ENCODE measurements at places on chromosomes 5 and 9.

GRCh38 chr5:12237837-12238575, 333.8 kb upstream of the CTNND2 start:
- no peak for DNase-seq

DNA sequence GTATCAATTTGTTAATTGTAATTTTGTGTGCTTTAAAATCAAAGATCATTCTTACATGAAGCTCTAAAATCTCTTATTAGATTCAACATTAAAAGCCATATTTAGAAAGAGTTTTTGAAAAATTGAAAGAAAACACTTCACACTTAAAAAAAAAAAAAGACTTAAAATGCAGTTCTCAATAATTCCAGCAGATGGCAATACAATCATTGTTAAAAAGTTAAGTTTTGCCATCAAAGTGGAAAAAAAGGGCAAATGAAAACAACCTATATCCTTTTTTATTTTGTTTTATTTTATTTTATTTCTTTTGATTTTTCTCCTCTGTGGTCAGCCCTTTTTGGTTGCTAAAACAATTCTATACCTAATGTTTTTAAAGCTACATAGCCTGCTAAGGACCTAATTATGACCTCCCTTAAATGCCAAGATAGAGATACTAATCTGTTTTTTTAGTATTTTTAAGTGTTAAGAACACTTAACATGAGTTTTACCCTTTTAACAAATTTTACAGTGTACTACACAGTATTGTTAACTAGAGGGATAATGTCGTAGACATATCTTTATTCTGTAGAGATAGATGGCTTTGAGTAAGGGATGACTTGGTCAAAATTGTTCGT, 154.2 kb upstream of the DAB2 start:
- DNase-seq, result no peak

DNA sequence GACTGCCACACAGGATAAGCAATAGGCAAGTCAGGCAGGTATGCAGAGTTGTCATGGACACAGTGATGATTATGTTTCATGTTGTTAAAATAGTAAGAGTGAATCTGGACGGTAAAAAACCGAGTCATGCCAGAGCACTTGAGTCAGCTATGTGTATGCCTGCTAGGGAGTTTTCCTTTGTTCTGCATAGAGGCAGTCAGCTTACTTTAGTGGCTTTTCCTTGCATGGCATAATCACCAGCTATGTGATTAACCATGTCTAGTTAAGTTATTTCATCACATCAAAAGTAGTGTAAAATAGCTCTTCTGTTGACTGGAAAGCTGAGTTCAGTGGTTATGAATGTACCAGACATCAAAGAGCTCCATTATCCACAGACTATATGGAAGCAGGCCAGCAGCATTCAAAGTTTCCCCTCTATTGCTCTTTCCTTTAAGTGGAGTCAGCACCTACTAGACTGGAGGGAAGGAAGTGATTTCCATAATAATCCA, 989.8 kb downstream of the TLE1 start:
- DNase-seq, result no peak

DNA sequence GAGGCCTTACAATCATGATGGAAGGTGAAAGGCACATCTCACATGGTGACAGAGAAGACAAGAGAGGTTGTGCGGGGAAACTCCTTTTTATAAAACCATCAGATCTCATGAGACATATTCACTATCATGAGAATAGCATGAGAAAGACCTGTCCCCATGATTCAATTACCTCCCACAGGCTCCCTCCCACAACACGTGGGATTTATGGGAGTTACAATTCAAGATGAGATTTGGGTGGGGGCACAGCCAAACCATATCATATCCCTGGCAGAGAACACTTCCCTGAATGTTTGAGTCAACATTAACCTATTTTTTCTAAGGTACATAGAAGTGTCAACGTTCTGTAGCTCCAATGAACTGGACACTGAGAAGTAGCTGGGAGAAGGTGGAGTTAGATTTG, 280.9 kb downstream of the NFIB start:
- DNase-seq, result no peak

DNA sequence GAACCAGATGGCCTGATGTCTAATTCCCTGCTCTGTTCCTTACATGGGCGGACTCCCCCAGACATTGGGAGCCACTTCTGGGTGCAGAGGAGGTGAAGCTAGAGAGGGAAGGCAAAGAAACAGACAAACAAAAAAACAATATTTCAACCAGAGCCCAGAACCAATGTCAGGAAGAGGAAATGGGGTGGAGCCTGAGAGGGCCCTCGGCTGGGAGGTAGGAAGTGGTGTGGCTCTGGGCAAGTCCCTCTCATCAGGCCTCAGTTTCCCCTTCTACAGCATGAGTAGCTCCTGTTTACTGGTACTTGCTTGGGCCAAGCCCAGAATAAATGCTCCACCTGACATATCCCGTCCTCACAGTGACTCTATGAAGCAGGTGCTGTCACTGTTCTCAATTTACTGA, 11.1 kb downstream of the SH2D3C start:
- DNase-seq, result no peak

GRCh38 chr5:122327110-122327509, 15.1 kb downstream of the SNCAIP start:
- no peak for DNase-seq

DNA sequence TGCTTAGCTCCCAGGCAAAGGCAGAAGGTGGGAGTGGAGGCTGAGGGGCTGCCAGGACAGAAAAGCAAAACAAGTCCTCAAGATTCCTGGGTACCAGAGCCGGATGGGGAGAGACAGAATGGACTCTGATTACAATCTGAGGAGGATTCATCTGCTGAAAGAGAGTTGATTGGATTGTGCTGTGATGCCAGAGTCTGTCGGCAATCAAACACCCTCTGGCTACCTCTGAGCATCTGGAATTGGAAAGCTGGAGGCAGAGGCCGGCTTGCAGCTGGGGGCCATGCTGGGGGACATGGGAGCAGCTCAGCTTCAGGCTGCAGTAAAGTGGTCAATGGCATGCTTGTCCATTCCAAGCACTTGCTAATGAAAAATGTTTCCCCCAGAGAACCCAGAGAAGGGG, 59.3 kb downstream of the ASTN2 start:
- no peak for DNase-seq

DNA sequence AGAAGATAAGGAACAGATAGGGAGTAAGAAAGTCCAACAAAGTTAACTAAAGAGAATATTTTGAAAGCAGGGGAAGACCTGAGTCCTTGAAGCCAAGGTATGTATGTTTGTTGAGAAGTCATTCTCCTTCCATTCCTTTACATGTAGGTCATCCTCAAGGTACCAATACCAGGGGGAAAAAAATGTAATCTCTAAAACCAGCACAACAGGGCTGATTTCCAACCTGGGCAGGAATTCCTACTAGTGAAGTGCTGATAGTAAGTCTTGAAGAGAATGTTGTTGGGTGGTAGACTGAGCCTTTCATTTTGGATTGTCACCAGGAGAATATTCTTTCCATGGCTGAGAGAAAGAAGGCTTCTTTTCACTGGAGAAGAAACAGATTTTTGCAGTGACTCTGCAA, 117.1 kb upstream of the ZNF462 start:
- DNase-seq, result no peak

DNA sequence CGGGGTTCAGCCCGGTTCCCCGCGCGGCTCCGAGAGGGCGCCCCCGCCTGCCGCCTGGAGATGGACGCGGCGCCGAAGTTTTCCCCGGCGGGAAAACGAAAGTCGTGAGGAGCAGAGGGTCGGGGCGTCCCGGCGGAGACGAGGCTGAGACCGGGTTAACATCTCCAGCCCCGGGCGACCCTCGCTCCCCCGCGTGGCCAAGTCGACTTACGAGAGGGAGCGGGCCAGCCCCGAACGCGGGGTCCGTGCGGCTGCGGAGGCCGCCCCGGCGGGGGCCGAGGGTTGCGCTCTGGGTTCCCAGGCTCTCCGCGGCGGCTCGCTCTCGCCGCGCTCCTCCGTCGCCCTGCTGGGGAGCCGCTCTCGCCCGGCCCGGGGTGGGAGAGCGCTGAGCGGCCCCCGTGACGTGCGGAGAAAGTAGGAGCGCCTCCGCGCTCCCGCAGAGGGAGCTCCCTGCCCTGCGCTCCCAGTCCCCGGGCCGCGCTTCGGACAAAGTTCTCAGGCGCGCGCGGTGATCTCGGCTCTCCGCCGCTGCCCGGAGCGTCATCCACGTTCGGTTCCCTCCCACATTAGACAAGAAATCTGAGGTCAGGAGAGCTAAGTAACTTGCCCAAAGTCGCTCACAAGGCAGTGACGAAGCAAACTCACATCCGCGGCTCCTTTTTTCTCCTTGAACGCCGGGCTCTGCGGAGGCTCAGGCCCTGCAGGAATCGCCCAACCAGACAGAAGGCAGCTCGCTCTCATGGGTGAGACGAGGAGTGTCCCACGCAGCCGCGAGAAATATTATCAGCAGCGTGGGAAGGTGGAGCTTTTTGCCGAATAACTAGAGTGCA, 1.2 kb upstream of the GCNT4 start:
- peak; percentile 42 for DNase-seq

DNA sequence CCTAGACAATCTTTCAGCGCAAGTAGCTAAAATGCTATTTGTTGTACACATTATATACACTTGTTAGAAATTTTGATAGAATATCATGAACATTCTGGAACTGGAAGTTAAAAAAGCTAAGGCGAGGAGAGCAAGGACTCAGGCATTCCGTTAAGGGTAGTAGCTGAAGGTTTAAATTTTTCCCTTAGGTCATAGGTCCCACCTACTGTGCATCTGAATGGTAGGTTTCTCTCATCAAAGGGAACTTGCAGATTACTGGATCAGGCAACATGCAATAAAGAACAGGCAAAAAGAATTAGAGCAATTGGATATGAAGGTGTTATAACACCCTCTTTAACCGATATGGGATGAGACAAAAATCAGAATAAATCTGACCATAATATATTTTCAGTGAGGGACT, 32.8 kb downstream of the TMEM161B start:
- DNase-seq, result no peak

GRCh38 chr9:129483415-129484351, 137.2 kb downstream of the C9orf50 start:
- DNase-seq, result no peak

DNA sequence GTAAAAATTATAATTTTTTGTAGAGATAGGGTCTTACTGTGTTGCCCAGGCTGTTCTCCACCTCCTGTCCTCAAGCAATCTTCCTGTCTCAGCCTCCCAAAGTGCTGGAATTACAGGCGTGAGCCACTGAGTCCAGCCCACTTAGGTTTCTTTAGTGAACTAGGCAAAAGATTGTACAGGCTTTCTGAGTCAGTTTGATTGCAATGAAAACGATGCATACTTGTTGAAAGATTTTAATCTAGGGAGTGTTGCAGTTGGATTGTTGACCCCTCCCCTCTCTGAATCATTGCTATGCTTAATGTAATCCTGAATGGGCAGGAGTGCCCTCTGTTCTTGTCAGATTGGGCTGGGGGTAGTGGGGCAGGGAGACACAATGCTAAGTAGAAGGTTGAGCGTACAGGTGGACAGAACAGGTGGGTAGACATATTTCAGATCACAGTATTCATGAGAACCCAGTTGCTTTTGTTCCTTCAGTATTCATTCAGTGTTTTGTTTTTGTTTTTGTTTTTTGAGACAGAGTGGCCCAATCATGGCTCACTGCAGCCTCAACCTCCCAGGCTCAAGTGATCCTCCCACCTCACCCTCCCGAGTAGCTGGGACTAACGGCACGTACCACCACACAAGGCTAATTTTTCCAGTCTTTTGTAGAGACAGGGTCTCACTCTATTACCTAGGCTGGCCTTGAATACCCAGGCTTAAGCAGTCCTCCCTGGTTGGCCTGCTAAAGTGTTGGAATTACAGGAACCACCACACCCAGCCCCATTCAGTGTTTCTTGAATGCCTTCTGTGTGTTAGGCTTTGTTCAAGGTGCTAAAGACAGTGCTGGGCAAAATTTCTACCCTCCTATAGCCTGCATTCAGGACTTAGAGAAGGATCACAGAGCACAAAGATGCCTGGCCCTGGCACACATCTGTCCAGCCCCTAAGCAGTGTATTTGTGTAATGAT, 70.1 kb downstream of the KIAA1958 start:
- no peak for DNase-seq

GRCh38 chr9:88462191-88462590, 72.8 kb upstream of the NXNL2 start:
- DNase-seq, result no peak

- peak; percentile 51 for DNase-seq
These were observed 31.2 kb upstream of the AFAP1L1 start for GRCh38 chr5:149240354-149240998.

- no peak for DNase-seq
These were observed 11.7 kb upstream of the INPP5E start for GRCh38 chr9:136451221-136451877.

DNA sequence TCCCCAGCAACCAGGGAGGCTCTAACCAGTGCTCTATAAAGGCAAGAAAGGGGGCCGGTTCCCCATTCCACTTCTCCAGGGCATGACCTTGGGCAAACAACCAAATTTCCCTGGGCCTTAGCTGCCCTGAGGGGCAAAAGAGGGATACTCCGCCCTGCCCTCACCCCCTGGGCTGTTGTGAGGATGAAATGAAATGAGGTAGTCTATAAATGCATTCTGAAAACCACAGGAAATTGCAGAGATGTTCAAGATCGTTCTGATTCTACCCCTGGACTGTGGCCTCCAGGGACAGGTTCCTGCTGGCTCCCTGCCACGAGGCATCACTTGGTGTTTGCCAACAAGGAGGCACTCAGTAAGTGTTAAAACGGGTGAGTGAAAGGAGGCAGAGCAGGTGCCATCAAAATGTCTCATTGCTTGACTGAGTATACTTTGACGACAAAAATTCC, 5.7 kb downstream of the RAPGEF1 start:
- DNase-seq, result no peak

GRCh38 chr5:89827359-89827758, 582.2 kb downstream of the CETN3 start:
- DNase-seq, result no peak

DNA sequence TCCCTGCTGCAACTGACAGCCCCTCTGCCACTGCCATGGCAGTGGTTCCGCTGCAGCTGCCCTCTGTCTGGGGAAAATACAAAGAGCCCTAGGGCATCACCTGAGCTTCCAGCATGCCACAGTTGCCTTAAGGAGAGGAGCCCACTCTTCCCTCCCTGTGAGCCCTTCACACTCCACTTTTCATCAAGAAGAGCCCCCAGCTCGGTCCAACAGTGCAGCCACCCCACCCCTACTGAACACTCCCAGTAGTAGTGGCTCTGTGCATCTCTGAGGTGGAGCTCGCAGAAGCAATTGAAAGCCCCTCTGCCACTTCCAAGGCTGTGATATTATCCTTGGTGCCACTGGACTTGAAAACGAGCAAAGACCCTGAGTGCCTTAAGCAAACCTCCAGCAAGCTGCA, 696.8 kb upstream of the COX7C start:
- no peak for DNase-seq

- peak; percentile 93 for DNase-seq
These were observed at the start of gene EXOSC2 for GRCh38 chr9:130693426-130694191. Gene EXOSC2 (plus strand): TSS chr9:130693780. CDS start chr9:130693792, 12 bp downstream.

- no peak for DNase-seq
These were observed 6.1 kb upstream of the TNIP1 start for GRCh38 chr5:151086905-151087360.

DNA sequence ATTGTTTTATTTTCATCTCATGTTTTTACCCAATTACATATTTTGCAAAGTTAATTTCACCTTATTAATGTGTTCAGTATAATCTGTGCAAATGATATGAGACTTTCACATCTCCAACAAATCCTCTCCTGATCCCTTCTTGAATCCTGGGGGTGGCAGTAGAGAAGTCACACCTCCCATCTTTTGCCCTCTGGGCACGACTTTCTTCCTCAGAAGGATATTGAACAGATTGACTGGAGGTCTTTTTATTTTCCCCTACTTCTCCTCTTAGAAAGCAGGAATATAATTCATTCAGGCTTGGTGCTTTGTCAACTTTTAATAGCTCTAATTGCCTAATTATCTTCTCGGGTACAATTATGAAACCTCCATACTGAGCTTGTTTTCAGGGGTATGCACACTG, 1037.1 kb upstream of the NUDT12 start:
- no peak for DNase-seq

- no peak for DNase-seq
These were observed 240.9 kb downstream of the TLE4 start for GRCh38 chr9:79812507-79813257.

GRCh38 chr5:153630546-153630945, 140.1 kb downstream of the GRIA1 start:
- no peak for DNase-seq

All from activated CD8-positive, alpha-beta memory T cell treated with anti-CD3 and anti-CD28 coated beads for 1 hour (primary cell).